ENCODE measurements at places on chromosomes 3 and 15.

GRCh38 chr3:179769411-179770247 is 116.8 kb downstream of the USP13 start:
- DNase-seq: no peak

DNA sequence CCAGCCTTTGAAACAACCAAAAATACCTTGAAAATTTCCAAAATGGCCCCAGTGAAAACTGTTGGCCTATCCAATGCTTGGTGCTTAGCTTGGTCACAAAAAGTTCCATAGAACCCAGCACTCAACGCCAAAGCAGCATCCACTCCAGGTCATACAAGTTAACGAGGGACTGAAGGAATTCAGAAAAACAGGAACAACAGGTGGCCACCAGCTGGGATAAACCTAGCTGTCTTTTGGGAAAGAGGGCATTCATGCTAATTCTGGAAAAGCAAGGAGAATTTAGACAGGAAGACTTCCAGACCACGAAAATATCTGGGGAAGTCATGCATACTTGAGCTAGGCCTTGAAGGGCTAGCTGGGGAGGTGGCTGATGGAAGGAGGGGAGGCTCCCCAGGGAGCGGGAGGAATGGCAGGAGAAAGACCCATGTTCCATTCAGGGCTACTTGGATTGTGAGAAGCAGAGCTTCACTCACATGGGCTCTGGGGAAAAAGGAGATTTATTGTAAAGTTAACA is 28.6 kb downstream of the COLQ start:
- DNase-seq: no peak

GRCh38 chr3:189122526-189123205 is 49.1 kb upstream of the TPRG1 start:
- no peak for DNase-seq

- DNase-seq: no peak
Observed at GRCh38 chr3:134603480-134603879, 47.3 kb downstream of the KY start.

DNA sequence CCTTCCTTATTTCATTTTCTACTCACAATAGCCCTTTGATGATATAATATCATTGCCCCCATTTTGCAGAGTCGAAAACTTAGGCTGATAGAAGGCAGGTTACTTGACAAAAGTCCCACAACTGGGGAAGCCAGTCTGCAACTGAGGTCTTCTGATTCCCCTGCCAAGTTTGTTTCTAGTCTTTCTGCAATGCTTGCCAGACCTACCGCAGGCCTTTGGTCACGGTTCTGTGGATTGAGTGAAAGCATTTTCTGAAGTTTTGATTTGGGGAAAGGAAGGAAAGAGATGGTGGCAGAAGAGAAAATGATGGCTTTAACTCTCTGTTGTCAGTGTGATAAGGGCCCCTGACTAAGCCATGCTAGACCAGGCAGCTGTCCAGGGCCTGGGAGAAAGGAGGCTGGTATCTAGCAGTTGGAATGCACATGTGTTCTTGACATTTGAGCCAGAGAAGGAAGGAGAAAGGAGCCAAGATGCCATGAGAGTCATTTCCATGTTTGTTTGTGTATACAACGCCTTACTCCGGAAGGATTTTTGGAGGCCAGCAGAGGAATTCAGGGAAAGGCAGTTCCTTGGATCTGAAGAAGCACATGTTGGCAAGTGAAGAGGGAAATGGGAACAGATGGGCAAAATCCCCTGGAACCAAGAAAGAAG is 29.9 kb downstream of the FAH start:
- peak; percentile 90 for DNase-seq

GRCh38 chr3:28348629-28349468 is at the start of the genes AZI2 and ZCWPW2:
Gene AZI2, minus strand, starts transcription at chr3:28348824. Its CDS starts 8,207 bp downstream, at chr3:28340617.
Gene ZCWPW2, plus strand, starts transcription at chr3:28348721. Its CDS starts 64,348 bp downstream, at chr3:28413069.
- DNase-seq: peak; percentile 82

- no peak for DNase-seq
Observed at GRCh38 chr3:140292170-140292569, 357.2 kb downstream of the CLSTN2 start.

DNA sequence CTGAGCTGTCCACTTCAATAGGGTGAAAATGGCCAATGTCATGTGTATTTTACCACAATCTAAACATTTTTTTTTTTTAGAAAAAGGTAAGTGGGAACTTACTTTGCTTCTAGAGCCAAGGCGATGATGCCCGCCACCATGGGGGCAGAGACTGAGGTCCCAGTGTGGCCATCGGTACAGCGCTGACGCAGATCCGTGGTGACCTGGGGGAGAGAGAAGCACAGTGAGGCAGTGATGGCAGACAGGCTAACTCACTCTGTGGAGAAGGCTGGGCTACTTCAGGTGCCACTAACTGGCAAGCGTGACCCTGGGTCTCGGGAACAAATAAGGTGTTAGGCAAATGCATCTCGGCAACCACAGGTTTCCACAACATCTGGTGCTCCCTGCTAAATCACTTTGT is 94.3 kb upstream of the SNRPA1 start:
- no peak for DNase-seq

DNA sequence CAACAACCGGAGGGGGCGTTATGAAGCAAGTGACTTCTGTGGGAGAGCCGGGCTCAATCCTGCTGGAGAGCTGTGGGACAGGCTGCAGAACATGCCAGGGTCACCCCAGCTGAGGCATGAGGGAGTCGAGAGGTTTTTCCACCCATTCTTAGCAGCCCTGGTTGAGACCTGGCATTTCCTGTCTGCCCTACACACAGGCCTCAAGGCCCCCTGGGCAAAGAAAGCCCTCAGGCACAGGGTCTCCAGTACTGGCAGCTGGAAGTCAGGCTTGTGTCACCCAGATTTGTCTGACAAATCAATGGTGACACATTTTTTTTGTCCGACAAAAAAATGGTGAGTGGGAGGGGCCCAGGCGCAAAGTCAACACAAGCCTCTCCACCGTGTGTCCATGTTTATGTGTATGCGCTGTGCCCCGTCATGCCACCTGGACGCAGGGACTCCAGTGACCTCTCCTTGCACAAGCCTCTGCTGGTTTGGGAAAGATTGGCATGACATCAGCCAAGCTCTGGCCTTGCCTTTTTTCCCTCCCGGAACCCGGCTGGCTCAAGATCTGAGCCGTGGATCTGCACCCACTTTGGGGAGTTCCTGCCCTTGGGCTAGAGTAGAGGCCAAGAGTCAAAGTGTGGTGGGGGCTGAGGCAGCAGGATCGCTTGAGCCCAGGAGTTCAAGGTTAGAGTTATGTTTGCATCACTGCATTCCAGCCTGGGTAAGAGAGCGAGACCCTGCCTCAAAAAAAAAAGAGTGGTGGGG is 20.8 kb upstream of the ALAS1 start:
- no peak for DNase-seq

DNA sequence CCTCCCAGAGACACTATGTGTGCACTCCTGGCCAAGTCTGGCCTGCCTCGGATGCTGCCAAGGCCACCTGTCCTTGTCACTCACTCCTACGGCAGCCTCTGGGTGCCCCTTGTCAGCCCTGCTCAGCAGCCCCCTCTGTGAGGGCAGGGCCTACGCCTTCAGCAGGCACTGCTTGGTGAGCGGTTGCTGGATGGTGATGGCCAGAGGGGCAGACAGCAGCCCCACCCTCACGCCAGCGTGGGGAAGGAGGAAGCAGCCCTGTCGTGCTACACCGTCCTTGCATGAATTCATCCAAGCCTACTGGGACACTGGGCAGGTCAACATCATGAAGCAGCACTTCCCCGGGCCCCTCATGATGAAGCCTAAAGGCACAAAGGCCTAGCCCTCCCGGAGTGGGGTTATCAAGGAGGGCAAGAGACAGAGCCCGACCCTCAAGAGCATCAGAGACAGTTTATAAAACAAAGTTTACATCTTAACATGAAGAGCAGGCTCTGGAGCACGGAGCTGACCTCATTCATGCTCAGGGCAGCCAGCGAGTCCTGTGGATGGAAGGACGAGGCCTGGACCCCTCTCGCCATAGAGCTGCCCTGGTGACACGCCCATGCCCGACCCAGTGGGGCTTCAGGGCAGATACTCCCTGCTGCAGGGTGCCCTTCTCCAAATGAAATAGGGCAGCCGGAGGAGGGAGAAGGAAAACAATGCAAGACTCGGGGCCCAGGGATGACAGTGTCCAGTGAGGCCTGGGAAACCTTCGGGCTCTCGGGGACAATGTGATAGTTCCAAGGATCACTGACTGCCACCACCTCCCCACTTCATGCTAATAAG is 25.3 kb downstream of the CHDH start:
- DNase-seq: no peak

- no peak for DNase-seq
Observed at GRCh38 chr15:70710714-70711113, 52.6 kb downstream of the UACA start.

- no peak for DNase-seq
Observed at GRCh38 chr3:24923570-24923969, 428.9 kb upstream of the THRB start.

- no peak for DNase-seq
Observed at GRCh38 chr15:26967719-26968269, 3.2 kb upstream of the GABRG3 start.

- no peak for DNase-seq
Observed at GRCh38 chr3:195405651-195406050, 37.2 kb downstream of the ACAP2 start.

All from HFF-Myc (cell line).